ENCODE measurements at places on chromosomes 2 and 18.
A peak's percentile ranks its signal among the peaks of the same experiment; 100 is the strongest.

DNA sequence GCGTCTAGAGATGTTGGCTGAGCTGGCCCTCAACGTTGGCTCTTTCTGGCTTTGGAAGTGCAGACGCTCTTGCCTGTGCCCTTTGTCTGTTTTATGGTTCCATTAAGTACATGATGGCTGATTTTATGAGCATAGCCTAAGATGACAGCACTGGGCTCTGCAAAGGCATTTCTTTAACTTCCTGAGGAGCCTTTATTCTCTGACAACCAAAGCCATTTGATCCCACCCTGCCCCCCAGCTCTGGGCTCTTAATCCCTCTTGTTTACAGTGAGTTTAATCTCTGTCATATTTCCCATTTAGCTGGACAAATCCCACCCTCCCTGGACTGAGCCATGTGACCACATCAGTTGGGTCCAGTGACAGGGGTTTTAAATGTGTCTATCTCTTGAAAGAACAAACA, 195.9 kb downstream of the ACKR3 start:
- no peak for DNase-seq

DNA sequence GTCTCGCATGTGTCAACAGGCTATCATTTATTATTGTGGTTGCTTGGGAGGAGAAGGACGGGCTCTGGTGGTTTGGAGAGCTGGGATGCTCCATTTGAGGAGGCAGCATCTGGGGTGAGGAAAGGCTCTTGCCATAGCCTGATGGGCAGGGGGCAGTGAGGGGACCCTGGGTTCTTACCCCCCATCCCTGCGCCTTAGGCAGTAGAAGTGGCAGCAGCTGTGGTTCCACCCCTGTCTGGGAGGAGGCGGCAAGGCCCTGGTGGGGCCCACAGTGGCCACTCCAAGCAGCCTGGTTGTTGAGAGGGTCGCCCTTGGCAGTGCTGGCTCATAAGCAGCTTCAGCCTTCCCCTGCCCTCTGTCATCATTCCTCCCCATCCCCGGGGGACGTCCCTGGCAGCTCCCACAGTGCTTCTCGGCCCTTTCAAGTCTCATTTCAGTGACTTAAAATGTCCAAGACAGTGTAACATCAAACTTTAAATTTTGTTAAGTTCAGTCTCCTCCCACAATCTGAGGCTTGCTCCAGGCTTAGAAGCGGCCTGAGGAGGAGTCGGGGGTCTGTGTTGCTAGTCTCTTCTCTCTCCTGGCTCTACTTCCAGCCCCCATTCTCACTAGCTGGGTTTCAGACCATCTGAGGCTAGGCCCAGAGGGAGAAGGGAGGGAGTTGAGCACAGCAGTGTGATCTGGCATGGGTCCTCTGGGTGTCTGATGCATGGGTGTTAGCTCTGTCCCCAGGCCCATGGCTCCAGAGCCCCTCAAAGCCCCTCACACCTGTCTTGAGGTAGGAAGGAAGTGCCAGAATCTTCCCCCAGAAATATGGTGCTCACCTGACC, 34.9 kb upstream of the PTPN4 start:
- DNase-seq, result no peak

- DNase-seq, result no peak
These were observed 15.5 kb downstream of the FOSL2 start for GRCh38 chr2:28407976-28408690.

DNA sequence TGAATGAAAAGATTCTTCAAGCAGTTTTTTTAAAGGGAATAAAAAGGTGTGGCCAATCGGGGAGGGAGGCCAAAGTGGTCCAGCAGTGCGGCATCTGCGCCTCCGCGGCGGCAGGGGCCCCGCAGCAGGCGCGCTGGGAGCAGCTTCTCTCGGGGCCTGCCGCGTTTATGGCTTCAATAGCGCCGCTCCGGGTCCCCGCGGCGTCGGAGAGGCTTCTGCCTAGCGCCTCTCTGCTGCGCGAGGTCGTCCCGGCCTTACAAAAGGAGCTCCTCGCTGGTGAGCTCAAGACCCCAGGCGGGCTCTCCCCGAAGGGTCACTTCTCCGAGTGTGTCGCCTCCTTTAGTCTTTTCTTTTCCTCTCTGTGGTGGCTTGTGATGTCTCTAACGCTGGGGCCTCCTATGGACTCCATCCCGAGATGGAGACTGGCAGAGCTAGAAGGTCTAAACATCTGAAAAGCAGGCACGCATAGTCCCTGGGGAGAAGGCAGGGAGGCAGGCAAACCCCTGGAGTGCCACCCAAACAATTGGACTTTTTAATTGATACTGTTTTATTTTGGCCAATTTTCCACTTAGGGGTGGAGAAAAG, 67.1 kb downstream of the SUMO1 start:
- DNase-seq, result peak; percentile 34

DNA sequence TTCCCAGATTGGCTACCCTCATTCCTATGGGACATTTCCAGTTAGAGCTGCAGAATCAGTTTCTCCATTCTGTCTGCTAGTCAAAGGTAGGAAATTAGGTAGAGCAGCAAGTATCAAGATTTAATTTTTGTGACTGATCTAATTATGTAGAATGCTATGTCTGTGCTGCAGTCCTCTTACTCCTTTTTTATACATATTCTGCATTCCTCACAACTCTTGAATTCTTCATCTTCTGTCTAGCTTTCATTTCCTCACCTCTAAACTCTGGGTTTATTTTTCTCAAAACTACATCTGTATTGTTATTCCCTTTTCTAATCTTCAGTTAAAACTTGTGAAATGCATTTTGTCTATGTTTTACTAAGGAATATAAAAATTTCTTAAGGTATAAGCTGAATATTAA, 8.6 kb downstream of the SGO2 start:
- no peak for DNase-seq

DNA sequence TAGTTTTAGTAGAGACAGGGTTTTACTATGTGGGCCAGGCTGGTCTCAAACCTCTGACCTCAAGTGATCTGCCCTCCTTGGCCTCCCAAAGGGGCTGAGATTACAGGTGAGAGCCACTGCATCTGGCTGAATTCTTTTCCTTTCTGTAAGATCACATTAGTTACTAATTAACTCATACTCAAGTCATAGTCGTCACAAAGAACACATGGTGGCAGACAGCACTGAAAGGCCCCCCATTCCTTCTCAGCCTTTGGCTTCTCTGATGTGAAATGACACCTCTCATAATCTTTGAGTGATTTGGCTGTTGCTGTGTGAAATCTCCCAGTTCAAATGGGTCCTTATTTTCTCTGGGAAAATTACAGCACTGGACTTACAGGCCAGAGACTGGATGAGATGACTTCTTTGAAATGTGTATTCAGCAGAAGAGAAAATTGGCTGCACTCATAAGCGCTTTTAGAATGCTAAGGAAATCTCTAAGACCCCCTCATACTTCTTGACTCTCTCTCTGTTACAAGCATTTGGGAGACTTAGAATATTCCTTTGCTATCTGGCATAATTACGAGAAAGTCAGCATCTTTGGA, 764.8 kb downstream of the RNF144A start:
- DNase-seq, result no peak

- DNase-seq, result no peak
These were observed at the start of gene OXER1 for GRCh38 chr2:42764096-42764495. Gene OXER1 (minus strand): TSS chr2:42764135. CDS start chr2:42764062, 73 bp downstream.

GRCh38 chr2:218859988-218860831, 605 bp downstream of the WNT6 start:
- DNase-seq, result no peak

GRCh38 chr2:30781451-30781850, 25.8 kb downstream of the CAPN13 start:
- no peak for DNase-seq

- DNase-seq, result peak; percentile 21
These were observed 92.8 kb upstream of the NEDD4L start for GRCh38 chr18:57951117-57951796.

DNA sequence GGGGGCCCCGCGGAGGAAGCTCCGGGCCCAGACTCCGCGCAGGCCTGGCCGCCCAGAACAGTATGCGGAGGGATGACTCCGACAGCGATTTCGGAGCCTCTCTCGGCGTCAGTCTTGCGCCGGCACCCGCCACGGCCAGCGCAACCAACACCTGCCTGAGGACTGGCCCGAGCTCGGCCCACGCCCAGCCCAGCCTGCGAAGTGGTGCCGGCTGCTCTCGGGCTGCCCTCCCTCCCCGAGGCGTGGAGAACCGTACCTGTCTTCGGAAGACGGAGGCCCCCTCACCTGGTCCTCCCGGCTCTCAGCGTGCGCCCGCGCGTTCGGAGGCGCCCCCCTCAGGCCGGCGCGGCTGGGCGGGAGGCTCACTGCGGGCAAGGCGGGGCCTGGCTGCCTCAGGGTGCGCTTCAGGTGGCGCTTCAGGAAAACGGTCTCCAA, at the start of gene M1AP:
M1AP (minus strand) TSS at position 322 of the 435 bp plus-strand sequence. CDS start 8,055 bp downstream, outside the sequence.
- no peak for DNase-seq

DNA sequence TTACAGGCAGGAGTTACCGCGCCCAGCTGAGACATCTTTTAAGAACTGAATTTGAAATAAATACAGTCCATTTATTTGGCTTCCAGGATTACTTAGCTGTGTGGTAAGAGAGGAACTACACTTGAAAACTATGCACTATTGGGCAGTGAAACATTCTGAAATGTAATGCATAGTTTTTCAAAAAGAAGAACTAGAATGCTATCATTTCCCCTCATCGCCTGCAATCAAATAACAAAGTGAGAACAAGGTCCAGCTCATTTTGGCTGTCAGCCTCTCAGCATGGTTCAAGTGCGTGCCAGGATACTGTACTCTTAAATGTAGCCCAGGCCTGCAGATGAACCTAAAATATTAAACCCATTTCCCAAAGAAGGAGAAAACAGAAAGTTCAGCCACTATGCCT, 76.6 kb upstream of the ARL5A start:
- DNase-seq, result no peak

- peak; percentile 24 for DNase-seq
These were observed 10.5 kb downstream of the CCDC88A start for GRCh38 chr2:55408918-55409868.

- peak; percentile 79 for DNase-seq
These were observed 83.4 kb upstream of the RTN4 start for GRCh38 chr2:55133467-55134315.

DNA sequence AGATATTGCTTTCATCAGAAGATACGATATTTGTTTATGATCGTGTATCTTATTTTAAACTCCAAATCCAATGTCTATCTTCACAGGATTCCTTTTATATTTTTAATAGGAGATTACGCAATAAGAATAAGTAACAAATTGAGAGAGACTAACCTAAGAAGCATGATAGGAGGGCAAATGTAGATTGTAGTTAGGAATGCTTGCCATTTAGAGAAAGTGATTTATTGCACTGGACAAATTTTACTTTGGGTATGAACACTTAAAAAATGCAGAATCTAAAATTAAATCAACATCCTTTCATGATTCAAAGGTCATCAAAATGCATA, 563.4 kb upstream of the POU3F3 start:
- DNase-seq, result peak; percentile 18

DNA sequence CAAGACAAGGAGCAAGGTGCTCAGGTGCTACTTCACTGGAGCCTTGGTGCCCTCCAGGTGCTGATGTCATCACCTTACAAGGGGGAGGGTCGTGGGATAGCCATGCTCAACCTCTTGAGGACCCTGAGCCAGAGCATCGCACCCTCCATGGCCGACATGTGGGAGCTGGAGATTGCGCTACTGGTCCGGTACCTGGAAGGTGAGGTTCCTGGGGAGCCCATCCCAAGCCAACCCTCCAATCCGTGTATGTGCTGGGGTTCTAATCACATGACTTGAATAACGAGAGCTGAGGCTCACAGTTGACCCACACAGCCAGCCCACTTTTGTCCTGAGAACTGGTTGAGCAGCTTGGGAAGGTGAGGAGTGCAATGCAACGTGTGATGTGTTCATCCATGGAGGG, 25.9 kb downstream of the MROH2A start:
- no peak for DNase-seq

DNA sequence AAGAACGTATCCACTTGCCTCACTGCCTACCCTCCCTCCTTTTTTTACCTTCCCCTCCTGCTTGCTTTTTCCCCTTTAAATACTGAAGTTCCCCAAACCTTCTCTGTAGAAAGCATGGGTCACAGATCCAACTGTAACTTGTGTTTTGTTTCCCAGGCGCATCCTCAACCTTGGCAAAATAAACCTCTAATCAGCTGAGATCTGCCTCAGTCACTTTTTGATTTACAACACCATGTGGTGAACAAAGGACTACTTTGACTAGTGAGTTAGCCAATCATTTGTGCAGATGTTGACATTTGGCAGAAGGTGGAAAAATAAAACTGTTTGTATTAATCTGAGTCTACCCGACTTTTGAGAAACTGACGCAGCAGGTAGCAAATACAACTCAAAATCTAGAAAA, 23.3 kb upstream of the MCM6 start:
- DNase-seq, result no peak

Data from fibroblast of skin of scalp (primary cell).